ENCODE measurements at places on chromosomes 2 and 18.

- DNase-seq = peak; percentile 1
These were observed 315.5 kb downstream of the RPRM start for GRCh38 chr2:153163055-153163454.

DNA sequence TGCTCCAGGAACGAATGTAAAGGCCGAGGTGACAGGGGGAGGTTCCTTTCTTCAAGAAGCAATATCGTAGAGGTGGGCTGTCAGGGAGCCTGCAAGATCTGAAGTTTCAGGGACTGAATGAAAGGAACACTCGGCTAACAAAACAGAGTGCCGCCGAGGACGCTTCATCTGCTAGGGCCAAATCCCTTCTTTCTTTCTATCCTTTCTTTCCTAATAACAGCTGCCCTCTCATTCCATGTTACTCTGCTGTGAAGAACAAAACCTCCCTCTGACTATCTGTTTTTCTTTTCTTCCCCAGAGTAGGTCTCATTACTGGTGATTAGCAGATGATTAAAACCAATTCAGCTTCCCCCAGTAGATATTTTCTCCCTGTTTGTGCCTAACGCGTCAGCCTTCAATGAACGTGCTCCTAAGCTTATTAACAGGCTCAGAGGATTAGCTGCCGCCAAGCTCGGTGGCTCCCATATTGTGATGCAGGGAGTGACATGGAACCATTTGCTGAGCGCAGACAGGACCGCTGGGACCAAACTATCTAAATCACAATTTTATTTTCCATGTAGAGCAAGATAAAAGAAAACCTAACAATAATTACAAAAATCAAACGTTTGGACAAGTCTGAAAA, 414.6 kb downstream of the TMEM182 start:
- no peak for DNase-seq

GRCh38 chr2:147172493-147173188, 672.2 kb upstream of the ACVR2A start:
- no peak for DNase-seq

GRCh38 chr2:10413503-10413902, 34.6 kb downstream of the ODC1 start:
- no peak for DNase-seq

GRCh38 chr18:12540751-12541150, 117.2 kb downstream of the SPIRE1 start:
- DNase-seq = no peak

- no peak for DNase-seq
These were observed 55.7 kb downstream of the BCL2L11 start for GRCh38 chr2:111176388-111176787.

- DNase-seq = no peak
These were observed 48.4 kb downstream of the LRRTM1 start for GRCh38 chr2:80255918-80256781.

DNA sequence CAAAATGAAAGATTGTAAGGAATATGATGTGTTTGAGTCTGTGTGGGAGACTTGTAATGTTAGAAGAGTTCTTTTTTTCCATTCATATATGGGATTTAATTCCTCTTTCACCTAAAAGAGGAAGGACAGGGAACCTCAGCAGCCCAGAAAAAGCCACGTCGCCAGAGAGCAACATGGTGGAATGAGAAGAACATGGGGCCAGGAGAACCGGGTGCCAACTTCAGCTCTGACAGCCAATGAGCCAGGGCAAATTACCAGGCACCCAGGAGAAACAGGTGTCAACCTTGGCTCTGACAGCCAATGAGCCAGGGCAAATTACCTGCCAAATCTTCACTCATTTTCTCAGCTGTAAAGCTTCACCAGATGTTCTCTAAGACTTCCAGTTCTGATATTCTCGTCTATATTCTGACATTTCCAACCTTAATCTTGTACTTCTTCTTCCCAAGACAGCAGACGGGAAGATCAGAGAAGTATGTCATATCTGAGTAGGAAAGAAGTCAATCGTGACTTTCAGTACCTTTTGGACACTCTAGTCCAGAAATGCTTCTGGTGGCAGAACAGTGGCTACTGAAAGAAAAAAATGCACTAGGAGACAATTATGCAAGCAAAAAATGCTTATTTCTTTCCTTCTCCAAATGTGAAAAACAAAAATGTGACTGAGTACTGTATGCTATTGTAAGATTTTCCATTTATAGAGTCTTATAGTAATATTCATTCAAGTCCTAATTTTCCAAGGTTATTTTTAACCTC, 79.2 kb upstream of the COL5A2 start:
- no peak for DNase-seq

DNA sequence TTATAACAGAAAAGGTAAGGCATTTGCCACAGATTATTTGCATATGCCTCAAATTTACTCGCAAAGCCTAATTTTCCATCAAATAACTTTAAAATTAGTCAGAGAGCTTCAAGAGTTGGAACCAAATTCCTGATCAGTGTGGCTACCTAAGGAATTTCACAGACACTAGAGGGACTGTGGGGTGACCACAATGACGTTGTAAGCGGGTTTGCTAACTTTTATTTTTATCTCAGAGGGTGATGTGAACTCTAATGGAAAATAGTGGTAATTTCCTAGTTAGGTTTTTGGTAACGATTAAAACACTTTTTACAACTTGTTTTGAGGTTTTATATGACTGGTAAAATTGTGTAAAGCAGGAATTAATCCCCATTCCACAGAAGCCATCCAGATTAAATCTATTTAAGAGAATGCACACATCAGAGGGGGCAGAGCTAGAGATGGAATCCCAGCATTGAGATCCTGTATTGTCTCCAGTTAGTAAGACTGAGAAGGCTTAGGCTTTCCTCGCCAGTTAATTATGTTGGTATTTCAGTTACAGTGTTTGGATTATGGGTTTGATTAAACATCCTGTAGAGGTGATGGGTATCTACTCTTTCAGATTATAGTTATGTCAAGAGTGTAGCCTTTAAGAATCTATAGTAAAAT, 129.0 kb downstream of the GPD2 start:
- DNase-seq = peak; percentile 81

DNA sequence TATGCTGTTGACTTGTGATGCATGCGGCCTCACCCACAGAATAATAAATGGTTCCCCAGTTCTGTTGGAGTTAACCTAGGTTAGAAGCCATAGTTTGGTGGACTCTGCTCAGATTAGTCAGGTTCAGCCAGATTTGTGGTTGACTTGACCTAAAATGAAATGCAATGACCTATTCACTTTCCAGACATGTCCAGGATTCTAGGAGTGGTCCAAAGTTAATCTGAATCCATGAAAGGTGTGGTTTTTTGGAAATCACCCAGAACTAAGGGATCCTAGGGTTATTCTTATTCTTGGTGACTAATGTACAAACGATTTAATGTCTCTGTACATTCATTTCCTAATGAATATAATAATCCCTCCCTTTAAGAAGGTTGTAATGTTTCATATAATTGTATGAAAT, 88.9 kb upstream of the RBBP8 start:
- no peak for DNase-seq

- DNase-seq = peak; percentile 53
These were observed 40.5 kb upstream of the POLE4 start for GRCh38 chr2:74917702-74918619.
